ENCODE measurements at places on chromosomes 4 and X. TPM values are rescaled to one million over a fixed set of nuclear protein-coding genes. Genes with fewer than 3 reads are reported as not detected.

DNA sequence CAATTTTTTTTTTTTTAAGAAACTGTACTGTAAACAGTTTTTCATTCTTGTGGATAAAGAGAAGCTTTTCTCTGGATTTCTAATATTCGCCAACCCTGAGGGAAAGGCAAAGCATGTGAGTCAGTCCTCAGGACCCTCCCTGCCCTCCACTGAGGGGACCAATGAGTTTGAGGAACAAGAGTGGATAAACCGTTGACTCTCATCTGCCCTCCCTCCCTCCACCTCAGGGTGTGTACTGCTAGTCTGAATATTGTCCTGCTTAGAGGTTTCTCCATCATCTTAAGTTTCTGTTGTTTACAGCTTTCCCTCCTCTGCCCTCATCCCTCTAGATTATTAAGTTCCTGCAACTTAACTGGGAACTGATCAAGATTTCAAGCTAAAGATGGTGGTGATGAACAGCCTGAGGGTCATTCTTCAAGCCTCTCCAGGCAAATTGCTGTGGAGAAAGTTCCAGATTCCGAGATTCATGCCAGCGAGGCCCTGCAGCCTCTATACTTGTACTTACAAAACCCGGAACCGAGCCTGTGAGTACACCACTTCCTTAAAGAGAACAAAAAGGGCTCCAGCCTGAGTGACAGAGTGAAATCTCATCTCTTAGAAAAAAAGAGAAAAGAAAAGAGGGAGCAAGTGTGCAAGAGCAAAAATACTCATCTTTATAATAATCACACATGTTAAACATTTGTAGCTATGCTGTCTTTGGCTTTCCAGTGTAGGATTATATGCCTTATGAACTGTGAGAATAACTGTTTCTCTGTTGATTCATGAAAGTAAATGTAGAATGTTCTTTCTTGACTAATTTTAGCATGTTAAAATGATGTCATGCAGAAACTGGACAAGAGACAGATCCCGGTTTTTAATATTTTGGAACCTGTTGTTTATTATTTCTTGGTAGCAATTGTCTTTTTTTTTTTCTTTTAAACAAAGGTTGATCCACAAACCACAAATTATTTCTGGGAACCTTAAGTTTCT is 11.9 kb downstream of the CA5B start:
- DNase-seq, result no peak
- no peaks in the 10 kb centered on the region for H3K27me3 ChIP-seq
- no peak overlapping the region for H3K4me3 ChIP-seq
- no peaks in the 10 kb centered on the region for H3K36me3 ChIP-seq
- H3K4me1 ChIP-seq, result peaks cover 14% of the 10 kb centered on the region

DNA sequence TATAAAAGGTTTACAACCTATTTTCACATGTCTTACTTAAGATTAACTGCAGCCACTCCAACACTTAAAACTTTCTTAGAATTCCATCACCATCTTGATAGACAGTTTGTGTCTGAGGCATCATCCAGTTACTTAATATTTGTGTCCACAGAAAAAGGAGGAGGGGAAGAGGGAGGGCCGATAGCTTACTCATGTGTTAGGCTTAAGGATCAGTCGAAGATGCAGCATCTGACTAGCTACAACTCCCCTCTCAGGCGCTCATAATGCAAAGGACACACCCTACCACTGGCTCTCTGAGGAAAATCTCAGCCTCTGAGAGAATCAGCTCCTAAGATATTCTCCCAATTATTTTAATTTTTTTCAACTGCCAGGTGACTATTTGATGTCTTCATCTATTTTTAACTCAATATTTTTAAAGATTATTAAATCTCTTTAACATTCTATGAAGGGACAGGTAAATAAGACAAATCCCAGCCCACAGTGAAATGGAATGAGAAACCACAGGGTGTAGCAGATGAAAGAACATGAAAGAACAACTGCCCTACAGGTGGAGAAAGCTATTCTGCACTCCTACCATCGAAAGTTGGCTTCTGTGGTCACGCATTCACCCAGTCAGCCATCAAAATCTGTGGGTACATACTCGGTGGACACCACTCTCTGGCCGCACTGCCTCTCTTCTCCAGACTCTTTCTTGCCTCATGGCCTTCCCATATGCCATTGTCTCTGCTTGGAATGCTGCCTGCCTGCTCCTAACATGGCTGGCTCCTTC is 48.0 kb downstream of the ARAP2 start:
- no peaks in the 10 kb centered on the region for H3K36me3 ChIP-seq
- no peak overlapping the region for H3K4me3 ChIP-seq
- no peaks in the 10 kb centered on the region for H3K4me1 ChIP-seq
- H3K27ac ChIP-seq, result no peak overlapping the region
- no peak for DNase-seq
- no peaks in the 10 kb centered on the region for H3K27me3 ChIP-seq

DNA sequence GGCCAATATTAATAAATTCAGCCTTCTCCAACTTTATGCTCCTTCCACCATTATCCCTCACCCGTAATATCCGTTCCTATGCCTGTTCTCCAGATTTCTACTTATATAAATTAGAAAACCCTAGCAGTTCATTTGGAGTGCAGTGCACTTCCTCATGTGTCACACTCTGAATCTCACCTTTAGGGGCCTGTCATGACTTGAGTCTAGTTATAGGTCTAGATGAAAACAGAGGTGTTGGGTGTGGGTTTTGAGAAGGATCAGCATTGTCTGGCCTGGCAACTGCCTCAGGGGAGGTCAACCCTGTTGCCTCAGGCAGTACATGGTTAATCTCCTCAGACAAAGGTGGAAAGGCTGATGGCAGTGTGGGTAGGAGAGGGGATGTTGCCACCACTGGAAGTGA is 876.8 kb downstream of the FAT4 start:
- no peaks in the 10 kb centered on the region for H3K27me3 ChIP-seq
- DNase-seq, result no peak
- H3K4me1 ChIP-seq, result no peaks in the 10 kb centered on the region
- no peak overlapping the region for H3K27ac ChIP-seq

- DNase-seq, result no peak
- H3K4me1 ChIP-seq, result no peaks in the 10 kb centered on the region
- H3K36me3 ChIP-seq, result no peaks in the 10 kb centered on the region
- no peak overlapping the region for H3K4me3 ChIP-seq
Measured at GRCh38 chrX:100717363-100717762, 14.6 kb downstream of the SYTL4 start.

MCUB gene
- total RNA-seq, result 39.9 TPM
